Naive thymus-derived CD8-positive, alpha-beta T cell (primary cell): ENCODE measurements at places on chromosomes 5 and 9.

- DNase-seq = no peak
These were observed 31.1 kb downstream of the RALGPS1 start for GRCh38 chr9:126945682-126946081.

GRCh38 chr9:133429214-133429613 lies 7.0 kb downstream of the ADAMTS13 start:
- no peak for DNase-seq

- no peak for DNase-seq
These were observed 13.9 kb downstream of the NINJ1 start for GRCh38 chr9:93119953-93120845.

DNA sequence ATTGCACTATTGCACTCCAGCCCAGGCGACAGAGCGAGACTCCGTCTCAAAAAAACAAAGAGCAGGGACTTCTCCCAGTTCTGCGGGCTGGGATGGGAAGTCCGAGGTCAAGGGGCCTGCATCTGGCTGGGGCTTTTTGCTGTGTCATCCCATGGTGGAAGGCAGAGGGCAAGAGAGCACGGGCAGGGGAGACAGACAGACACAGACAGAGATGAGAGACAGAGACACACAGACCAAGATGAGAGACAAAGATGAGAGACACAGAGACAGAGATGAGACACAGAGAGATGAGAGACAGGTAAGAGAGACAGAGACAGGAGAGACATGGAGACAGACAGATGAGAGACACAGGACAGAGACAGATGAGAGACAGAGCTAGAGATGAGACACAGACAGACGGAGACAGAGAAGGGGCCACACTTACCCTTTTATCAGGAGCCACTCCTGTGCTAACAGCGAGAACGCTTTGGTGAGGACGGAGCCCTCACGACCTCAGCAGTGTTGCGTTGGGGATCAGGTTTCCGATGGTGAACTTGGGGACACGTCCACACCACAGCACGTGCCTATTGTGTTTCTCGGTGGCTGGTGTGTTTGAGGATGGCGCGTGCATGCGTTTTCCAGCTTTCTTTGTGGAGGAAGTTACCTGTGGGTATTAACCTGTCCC lies 8.9 kb upstream of the TOR4A start:
- no peak for DNase-seq

DNA sequence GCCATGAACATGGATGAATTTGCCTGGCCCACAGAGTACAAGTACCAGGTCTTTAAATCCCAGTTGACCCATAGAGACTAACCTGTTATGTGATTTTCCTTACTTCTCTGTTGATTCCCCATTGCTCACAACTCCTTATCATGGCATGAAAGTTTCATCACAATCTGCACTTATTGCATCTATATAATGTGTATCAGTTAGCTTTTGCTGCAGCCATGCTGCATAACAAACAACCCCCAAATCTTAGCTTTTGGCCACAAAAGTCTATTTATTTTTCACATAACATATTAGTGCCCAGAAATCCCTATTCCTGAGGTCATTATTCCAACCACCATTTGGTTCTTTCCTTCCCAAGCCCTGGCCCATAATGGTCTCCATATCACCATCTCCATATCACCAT lies 3.7 kb downstream of the GGTA1 start:
- DNase-seq = no peak

DNA sequence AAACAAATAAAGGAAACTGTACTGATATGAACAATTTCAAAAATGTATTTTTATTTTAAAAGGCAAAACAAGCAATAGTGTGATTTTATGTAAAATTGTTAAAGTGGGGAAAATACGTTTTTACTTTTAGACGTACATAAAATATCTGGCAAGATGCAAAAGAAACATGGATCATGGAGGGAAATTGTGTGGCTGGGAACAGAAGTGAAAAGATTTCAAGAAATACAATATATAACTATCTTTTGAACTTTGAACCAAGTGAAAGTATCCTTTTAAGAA lies 1.5 kb upstream of the ZNF367 start:
- no peak for DNase-seq
